ENCODE measurements at places on chromosomes 12 and 14.

DNA sequence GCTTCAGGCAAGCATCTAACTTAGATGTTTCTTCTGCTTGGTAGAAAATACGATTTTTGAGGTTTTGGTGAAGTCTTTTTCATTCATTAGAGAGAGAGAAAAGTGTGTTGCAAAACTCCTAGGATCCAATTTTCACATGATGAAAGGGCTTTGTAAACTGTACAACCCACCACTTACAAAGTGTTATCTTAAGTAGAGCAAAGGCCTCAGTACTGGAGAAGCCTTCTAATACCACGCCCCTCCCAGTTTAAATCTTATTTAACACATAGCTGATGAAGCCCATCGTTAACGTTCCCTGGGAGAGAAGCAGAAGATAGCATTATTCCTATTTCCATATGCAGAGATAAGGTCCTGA lies 869 bp downstream of the APOLD1 start:
- no peak for DNase-seq

GRCh38 chr12:60977966-60978365 lies 1282.2 kb upstream of the USP15 start:
- no peak for DNase-seq

DNA sequence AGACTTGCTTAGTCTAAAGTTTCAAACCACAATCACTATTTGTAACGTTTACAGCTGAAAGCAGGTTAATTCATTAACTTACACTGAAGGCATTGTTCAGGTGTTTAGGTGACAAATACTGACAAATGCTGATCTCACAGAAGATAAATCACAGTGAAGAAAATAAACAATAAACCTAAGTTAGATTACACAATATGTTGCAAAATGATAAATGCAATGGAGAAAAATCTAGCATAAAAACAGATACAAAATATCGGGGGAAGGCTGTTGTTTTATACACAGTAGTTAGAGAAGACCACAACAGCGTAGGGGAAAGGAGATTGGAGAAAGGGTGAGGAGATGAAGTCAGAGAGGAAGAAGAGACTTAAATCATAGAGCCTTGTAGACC lies 3.0 kb downstream of the SCAF11 start:
- no peak for DNase-seq

DNA sequence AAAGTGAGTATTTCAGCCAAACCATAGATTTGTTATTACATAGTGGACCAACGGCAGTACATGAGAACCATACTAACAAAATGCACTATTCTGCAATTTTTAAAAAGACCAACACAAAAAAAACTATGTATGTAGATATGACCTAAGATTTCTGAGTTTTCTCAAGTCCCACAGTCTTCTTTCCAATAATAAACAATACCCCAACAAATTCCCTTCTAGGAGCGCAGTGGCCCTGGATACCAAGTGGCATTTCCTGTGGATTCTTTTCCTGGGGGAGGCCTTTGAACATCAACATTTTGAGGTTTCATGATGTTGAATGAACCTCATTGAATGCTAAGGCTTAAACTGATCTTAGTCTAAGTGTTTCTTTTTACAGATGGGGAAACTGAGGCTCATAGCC lies 210.5 kb downstream of the BCAT1 start:
- no peak for DNase-seq

Data from inflammatory macrophage (primary cell).